ENCODE measurements at places on chromosomes 7 and 10. TPM values are rescaled to one million over a fixed set of nuclear protein-coding genes. Genes with fewer than 3 reads are reported as not detected.

FOXP2 gene
- polyA plus RNA-seq: 7.9 TPM

UTF1 gene
- polyA plus RNA-seq: not detected

CALHM1 gene
- 0.07 TPM for polyA plus RNA-seq

DNA sequence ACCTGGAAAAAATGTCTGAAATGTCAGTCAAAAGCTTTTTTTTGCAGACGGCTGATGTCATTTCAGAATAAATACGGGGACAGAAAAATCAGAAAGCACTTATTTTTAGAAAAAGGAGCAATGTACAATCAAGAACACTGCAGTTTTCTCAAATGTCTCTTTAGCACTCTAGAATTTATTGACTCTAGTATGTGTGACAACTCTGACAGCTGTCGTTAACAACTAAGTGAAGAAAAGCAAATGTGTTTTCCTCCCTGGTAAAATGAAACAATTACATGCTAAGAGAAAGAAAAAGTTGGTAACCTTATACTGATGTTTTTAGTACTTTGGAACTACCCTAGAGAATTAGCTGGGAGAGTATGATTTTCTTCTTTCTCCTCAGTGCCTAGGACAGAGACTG lies 497.4 kb downstream of the GRM8 start:
- DNase-seq: no peak

- no peak for DNase-seq
Measured at GRCh38 chr7:130841416-130841815, 107.4 kb upstream of the KLF14 start.

GRCh38 chr10:112539340-112539739 lies 92.3 kb downstream of the VTI1A start:
- DNase-seq: no peak

OR2A5 gene
- polyA plus RNA-seq: 0.07 TPM

ZNF107 gene
- 12.2 TPM for polyA plus RNA-seq

DNA sequence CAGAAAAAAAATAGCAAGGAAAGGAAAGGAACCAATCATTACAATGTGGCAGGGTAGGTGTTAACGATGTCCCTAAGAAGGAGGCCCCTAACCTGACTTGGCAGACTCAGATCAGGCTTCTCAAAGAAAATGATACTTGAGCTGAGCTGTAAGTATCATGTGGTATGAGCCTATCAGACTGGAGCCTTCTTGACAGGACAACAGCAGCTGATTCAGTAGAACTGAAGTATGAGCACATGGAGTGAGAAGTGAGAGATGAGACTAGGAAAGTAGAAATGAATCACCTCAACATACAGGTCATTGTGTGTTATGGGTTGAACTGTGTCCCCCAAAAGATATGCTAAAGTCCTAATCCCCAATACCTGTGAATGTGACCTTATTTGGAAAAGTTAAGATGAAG lies 66.3 kb downstream of the MTERF1 start:
- DNase-seq: no peak
